ENCODE measurements at places on chromosomes 5 and 9. TPM values are rescaled to one million over a fixed set of nuclear protein-coding genes. Genes with fewer than 3 reads are reported as not detected.
A peak's percentile ranks its signal among the peaks of the same experiment; 100 is the strongest.

DIRAS2 gene
- total RNA-seq = not detected

GRCh38 chr9:107983762-107984161, 494.2 kb upstream of the KLF4 start:
- DNase-seq = no peak

CFAP90 gene
- not detected for total RNA-seq

CTXN3 gene
- total RNA-seq = not detected

- DNase-seq = no peak
Observed at GRCh38 chr5:152282331-152282730, 122.7 kb downstream of the NMUR2 start.

GRCh38 chr9:74742792-74743730, 144.7 kb downstream of the TRPM6 start:
- DNase-seq = peak; percentile 6

ZNF354C gene
- total RNA-seq = 4.5 TPM

DNA sequence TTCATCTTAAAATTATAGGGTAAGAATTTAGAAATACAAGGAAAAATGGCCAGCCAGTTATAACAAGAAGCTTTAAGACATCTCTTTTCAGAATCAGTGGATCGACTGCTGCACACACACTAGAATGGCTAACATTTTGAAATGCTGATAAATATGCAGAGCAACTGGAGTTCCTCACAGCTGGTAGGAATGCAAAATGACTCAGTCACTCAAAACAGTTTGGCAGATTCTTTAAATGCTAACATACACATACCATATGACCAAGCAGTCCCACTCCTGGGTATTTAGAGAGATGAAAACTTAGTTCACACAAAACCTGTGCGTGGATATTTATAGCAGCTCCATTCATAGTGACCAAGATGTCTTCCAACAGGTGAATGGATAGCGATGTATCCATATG, 23.2 kb upstream of the PSAT1 start:
- no peak for DNase-seq

GRCh38 chr9:116753389-116753788, 66.3 kb downstream of the TRIM32 start:
- no peak for DNase-seq

ACSL6 gene
- total RNA-seq = 5.5 TPM

DNA sequence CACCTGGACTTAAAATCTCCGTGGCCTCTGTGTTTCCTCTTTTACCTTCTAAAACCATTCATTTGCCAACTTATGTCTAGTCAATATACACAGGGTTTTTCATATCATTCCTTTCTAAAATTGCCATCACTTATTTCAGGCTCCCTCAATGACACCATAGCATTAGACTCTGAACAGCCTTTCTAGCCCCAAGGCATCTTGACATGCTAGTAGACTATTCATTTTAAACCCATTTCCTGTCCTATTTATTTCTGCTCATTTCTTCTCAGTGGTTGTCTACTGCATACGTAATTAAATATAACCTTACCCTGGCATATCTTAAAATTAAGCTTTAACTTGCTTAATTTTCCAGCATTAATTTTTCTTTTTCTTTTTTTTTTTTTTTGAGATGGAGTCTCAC, 83.2 kb downstream of the PHAX start:
- no peak for DNase-seq

GRCh38 chr9:32839013-32839885, 55.9 kb downstream of the TMEM215 start:
- no peak for DNase-seq

DNA sequence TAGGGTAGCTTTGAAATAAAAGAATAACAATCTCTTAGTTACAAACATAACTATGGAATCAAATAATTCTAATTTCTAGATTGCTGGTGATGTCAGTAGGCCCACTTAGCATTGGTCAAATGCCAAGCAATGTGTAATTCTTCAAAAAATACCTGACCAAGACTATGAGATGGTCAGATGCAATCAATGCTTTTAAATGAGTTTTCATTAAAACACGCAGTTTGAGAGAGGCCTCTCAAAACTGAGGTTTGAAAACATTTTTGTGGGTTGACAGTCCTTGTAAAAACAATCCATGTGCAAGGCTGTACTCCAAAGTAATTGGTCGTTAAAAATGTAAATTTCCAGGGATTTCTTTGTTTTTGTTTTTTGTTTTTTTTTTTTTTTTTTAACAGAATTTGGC, 1.2 kb upstream of the RLN2 start:
- DNase-seq = no peak

- DNase-seq = no peak
Observed at GRCh38 chr5:135800656-135801055, 33.8 kb upstream of the SLC25A48 start.

DNA sequence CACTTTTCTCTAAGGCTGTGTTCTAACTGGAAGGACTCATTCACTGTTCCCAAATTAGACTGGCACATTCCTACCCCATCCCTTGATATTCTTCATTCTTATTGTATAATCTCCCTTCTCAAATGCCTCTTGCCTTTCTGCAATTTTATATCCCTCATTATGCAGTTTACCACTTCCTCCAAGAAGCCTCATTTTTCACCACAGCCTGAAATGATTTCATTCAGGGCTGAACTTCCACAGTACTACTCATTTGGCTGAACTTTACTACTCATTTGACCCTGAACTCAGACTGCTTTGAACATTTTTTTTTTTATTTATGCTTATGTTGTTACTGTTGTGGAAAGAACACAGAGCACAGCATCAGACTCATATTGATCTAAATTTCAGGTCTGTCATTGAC, 32.7 kb downstream of the GRIA1 start:
- no peak for DNase-seq

DNA sequence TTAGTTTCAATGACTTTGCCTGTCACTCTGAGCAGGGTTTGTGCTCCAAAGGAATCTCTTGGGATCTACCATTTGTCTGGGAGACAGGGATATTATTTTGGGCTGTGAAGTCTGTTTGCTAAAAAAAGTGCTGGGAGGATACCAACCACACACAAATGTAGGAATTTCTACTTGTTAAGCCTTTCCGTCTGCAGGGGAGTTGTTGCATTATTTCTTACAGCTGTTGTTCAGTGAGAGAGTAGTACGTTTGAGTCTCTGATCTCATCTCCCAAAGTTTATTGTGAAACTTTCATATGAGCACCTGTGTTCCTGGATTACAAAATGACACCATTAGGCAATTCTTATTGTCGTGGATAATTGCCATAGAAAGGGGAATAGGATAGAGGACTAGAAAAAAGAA, 78.3 kb upstream of the SEMA6A start:
- DNase-seq = no peak

- no peak for DNase-seq
Observed at GRCh38 chr5:9686216-9686615, 56.1 kb upstream of the TAS2R1 start.

DNA sequence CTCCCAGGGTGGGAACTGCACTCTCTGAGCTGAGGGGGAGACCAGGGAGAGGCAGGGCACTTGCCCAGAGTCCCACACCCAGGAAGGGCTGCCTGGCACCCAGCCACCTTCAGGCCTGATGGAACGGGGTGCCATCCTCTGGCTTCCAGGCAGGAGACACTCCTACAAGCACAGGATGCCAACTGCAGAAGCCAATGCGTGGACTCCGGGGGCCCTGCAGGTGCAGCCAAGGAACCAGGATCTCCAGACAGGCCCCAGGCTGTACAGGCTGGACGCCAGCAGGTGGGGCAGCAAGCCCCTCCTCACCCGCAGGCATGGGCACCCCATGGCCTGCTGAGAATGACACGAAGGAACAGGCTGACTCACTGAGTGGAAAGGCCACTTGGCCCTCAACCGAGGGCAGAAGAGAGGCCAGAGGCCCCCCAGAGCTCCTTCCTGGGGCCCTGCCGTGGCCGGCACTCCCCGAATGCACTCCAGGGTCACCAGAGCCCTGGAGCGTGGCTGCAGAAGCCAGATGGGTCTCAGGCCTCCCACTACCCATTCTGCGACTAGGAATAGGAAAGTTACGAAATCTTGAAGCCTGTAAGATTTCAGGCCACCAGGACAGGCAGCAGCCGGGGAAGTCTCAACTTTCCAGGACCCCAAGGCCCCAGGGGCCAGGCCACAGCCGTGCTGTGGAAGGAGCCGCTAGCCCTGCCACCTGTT, 15.7 kb downstream of the NACC2 start:
- DNase-seq = no peak

DNA sequence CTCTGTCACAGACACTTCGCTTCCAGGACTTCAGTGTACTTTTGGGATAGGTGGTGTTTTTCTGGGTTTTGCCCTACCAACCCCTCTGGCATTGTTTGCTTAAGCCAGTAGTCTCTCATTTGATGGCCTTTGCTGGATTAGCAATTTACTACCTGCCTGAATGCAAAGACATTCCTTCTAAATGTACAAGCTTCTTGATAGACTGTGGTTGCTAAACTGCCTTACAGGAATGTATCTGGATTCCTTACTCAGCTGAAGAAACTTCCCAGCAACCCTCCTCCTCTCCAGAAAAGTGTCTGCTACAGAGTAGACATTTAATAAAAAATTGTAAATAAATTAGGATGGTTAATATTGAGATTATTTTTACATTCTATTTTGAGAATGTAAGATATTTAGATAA, 1916.7 kb downstream of the EFNA5 start:
- no peak for DNase-seq

GRCh38 chr5:176679365-176680225, 32.3 kb downstream of the TSPAN17 start:
- DNase-seq = no peak

GRCh38 chr9:114099669-114100270, 678 bp upstream of the KIF12 start:
- DNase-seq = no peak

GRCh38 chr9:3929345-3930047, 370.4 kb downstream of the GLIS3 start:
- no peak for DNase-seq

PCDHA1 gene
- not detected for total RNA-seq

ZNF462 gene
- 1.7 TPM for total RNA-seq

FOXD4L6 gene
- not detected for total RNA-seq

DNA sequence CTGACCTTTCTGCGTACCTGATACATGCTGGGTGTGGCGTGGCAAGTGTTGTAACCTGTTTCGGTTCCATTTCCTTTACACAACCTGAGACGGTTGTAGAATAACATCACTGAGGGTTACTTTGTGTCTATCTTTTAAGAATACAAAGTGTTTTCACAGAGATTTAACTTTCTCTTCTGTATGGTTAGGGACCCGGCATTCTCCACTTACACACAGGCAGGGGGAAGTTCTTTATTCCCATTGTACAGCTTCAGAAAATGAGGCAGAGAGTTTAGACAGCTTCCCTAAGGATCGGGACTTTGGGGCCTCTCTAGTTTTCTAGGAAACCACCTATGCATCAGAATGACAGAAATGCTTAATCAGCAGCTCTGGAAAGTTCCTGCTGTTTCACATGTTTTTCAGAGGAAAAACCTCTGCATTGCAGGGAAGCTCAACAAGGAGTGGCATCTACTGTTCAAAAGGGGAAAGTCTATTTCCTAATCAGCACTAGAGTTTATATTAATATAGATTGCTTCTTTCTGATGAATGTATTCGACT, 41.3 kb downstream of the CAST start:
- DNase-seq = no peak

PHF24 gene
- not detected for total RNA-seq
